ENCODE measurements at places on chromosomes 13 and 19.
A peak's percentile ranks its signal among the peaks of the same experiment; 100 is the strongest.

DNA sequence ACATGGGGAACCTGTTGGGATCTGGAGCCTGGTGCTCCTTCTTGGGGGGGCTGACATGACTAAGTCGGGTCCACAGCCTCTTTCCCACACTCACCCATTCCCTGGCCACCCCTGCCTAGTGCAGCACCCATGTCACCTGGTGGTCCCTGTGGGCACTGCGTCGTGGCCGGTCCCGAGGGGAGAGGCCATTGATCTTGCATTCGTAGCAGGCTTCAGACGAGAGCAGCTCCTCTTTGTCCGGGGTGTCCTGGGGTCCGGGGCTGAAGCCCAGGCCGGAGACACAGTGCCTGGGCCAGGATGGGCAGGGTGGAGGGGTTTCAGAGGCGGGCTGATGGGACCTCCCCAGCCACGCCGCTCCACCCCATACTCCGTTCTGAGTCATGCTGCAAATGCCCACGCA lies 19.4 kb downstream of the CCL25 start:
- DNase-seq: no peak

- DNase-seq: no peak
These were observed 468 bp upstream of the SERTM1 start for GRCh38 chr13:36673352-36673751.

GRCh38 chr19:13825489-13826441 lies 30.5 kb downstream of the ZSWIM4 start:
- no peak for DNase-seq

DNA sequence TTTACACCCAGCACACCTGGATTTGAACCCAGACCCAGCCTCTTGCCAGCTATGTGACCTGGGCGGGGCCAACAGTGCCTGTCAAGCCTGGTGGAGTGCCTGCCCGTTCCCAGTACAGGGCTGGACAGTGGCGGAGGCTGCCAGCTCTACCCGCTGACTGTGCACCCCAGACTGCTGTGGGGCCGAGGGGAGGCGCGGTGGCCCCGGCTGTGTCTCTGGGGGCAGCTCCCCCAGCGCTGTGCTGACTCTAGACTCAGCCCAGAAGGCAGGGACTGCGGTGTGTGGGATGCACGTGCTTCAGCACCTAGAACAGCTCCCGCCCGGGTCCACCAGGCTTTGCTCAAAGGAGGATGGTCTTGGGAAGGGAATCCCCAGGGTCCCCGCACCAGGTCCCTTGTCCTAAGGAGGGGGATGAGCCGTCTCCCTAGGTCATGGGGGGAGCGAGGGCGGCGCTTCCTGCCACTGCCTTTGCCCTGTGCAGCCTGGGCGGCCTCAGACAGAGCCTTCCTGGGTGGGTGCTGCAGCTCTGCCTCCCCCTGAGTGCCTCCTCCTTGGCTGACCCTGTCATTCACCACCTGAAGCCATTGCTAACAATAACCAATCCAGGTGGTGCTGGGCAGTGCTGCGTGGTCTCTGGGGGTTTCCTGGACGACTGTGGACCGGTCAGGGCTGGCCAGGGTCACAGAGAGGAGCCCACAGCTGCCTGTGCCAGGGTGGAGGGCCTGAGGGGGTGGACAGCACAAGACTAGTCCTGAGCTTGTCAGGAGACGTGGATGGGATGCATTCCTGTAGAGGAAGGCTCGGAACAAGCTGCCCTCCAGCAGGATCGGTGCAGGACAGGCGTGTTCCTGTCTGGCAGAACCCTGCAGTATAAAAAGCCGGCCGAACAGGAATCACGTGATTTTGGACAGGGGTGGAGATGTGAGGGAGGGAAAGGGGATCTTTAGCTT lies 18.6 kb downstream of the TMEM255B start:
- no peak for DNase-seq

DNA sequence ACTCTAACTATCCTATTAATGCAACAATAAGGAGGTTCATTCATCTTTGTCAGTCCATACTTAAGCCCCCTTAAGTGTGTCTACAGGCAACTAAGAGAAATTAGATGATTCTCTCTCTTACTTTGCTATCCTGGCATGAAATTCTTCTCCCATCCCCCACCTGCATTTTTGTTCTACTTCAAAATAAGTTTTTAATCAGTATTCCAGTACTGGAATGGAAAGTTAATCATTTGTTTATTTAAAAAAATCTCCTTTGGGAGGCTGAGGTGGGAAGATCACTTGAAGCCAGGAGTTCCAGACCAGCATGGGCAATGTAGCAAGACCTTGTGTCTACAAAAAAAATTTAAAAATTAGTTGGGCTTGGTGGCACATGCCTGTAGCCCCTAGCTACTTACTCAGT lies 222.1 kb downstream of the MZT1 start:
- peak; percentile 9 for DNase-seq

DNA sequence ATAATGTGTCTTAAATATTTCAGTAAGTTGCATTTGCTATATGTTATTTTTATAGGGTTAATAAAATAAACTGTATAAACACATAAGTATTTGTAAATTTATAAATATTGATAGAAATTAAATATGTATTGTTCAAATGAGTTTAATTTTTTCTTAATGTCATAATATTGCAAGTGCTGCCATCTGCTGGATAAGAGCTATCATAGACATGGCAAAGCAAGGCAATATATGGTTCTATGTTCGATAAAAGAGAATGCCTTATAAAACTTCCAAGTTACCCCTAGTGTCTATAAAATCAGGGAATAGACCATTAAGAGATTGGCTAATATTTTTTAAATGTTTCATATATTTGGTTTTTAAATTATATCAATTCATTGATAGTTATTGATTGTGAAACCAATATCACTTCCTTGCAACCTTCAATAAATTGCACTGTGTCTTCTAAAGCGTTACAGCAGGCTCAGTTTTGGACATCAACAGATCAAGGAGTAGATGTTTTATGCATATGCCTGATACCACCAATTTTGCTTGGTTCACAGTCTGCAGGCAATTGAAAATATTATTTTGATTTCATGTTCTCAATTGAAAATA lies 29.0 kb upstream of the SLITRK6 start:
- DNase-seq: peak; percentile 5

DNA sequence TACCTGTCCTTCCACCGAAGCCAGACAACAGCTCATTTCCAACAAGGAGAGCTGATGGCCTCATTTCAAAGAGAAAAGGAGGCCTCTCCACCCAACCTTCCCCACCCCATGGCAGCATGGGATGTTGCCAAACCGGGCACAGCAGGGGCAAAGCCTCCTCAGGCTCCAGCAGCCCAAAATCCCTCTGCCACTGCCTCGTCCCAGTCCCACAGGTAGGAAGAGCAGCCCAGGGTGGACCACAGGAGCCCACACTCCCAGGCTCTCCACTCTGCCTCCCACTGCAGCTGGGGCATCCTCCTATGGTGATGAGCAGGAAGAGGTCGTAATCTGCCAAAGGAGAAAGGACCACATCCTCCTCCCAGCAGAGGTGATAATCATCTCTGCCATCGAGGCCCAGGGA lies 50.9 kb downstream of the PEPD start:
- no peak for DNase-seq

DNA sequence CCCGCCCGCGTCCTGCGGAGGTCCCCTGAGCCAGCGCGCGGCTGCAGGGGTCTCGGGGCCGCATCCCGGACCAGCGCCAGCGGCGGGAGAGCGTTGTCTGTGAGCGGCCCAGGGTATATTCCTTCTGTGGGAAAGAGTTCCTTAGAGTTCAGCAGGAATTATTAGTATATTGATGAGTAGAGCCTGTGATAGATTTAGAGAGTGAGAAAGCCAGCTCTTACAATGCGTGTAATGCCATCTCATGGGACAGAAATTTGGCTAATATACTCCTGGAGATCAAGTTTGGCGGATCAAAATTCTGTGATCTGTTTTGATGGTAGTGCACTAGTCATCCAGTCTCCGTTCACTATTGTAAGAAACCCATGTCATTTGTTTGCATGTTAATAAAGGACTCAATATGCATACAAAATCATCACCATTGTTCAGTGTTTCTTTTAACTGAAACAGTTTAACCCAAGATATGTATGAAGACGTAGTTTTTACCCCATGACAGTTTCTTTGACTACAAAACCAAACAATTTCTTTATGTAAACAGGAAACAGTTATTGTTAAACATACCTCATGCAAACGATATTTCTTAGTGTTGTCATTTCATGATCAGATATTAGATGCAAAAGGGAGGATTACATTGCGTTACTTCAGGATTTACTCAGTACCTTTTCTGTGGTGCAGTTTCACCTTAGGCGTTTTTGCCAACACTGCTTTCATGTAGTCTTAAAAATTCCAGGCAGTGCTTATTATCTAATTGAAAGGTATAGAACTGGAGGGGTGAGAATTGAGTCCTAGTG lies 9.9 kb downstream of the TNFRSF19 start:
- DNase-seq: peak; percentile 25

DNA sequence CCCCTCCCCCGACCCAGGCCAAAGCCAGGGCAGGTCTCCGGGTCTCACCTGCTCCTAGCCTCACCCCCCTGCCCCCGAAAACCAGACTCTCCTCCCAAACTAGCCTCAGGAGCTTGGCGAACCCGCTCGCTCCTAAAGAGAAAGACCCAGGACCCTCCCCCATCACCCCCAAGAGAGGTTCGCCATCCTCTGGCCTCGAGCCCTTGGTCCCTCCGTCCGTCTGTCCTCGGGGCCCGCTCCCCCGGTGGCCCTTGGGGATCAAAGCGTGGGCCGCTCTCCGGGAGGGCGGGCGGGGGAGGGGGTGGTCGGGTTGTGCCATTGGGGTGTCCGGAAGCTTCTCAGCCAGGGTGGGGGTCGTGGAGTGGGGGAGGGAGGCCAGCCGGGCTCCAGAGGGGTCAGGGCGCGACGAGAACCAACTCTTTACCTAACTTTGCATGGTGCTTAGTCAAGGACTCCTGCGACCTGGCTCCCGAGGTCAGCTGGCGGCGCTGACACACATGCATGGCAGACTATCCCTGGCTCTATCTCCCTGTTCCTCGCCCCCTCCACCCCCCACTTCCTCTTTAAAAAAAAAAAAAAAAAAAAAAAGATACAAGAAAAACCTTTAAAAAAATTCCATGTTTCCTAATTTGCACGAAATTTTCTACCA lies 15.6 kb downstream of the SMIM24 start:
- DNase-seq: no peak

DNA sequence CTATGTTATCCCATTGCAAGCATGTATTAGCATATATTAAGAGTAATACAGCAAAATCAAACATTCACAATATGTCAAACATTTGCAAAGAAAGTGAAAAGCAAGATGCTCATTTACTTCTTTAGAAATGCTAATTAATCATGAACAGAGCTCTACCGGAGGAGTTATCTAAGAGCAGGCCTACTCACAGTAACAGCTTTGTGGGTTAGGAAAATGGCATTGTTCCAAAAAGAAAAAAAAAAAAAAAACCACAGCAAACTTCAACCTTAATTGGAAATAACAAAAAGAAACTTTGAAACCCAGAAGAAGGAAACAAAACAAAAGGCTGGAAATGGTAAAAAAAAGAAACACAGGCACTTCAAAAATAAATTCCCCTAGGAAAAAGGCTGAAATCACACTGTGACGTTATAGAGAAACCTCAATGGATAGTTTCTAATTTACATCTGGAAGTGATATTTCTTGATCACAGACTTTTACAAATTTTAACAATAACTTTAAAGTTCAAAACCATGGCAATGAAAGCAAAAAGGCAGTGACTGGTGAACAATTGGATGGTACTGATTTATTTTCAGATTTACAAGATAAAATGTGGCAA lies 1236.8 kb upstream of the SPRY2 start:
- DNase-seq: no peak

GRCh38 chr13:33318037-33318436 lies 32.5 kb upstream of the STARD13 start:
- DNase-seq: no peak

DNA sequence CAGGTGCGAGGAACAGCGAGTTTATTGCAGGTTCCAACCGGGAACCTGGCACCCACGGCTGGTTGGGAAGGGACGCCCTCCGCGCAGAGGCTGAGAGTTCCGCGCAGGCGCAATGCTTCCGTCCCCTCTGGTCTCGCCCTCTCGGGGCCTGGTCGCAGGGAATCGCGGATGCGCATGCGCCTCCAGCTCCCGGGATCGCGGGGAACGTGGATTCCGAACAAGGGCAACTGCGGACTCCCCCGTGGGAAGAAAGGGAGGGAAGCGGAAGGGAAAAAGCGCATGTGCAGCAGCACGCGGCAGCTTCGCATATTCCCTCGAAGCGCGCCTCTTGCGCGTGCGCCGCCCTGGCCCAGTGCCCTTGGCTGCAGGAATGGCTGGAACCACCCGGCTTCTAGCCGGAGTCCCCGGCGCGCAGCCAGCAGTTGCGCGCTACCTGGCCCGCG lies 1.1 kb downstream of the TSSK6 start:
- DNase-seq: peak; percentile 62

- DNase-seq: no peak
These were observed 24.6 kb upstream of the IRS2 start for GRCh38 chr13:109810761-109811510.

GRCh38 chr19:11921852-11922495 lies 2.9 kb upstream of the ZNF700 start:
- DNase-seq: no peak

GRCh38 chr19:39045506-39045905 lies 13.2 kb upstream of the FBXO27 start:
- no peak for DNase-seq

DNA sequence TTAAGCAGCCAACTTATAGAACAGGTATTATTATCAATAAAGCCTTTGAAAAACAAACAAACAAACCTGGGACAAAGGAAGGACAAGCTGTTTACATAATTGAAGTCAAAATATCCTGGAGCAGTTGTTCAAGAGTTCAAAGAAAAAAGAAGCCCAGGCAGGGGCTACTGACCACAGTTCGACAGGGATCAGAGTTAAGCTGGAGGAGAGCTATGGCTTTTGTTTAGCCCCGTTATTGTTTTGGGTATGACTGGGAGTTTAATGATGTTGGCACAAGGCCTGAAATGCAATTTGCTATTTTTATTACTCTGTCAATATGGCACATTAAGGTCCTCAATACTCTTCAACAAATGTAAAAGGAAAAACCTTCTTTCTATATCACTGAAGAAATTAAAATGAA lies 624.4 kb upstream of the KLHL1 start:
- no peak for DNase-seq

Measured in fibroblast of skin of right quadriceps (primary cell).